ENCODE measurements at places on chromosomes 1 and 21.

DNA sequence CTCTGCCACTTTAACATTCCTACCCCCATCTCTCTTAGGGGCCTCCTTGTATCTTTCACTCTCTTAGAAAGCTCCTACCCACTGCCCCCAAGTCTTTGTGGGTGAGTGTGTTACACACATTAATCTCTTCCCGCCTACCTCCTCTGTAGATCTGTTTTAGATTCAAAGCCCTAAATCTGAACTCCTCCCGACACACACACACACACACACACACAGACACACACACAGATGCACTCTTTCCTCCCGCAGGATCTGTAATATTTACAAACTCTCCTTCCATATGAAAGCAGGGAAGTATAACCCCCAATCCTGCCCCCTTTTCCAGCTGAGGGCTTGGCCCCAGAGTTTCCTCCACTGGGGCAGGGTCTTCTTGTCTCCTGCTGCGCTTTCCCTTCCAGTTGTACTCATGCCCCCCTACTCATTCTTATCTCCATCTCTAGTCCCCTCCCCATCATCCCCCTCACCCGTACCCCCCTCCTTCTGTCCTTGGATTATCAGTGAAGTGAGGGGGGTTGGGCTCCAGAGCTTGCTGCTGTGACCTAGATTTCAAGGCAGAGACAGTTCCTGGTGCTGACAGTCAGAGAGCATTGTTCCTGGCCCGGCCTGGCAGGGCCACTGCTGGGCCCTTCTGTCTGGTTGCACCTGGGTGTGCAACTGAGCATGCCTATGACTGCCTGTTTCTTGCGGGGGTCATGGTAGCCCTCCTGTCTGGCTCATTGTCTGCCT, 4.3 kb downstream of the PEA15 start:
- no peak for DNase-seq

- no peak for DNase-seq
Observed at GRCh38 chr1:244445320-244446181, 6.2 kb downstream of the ADSS2 start.

DNA sequence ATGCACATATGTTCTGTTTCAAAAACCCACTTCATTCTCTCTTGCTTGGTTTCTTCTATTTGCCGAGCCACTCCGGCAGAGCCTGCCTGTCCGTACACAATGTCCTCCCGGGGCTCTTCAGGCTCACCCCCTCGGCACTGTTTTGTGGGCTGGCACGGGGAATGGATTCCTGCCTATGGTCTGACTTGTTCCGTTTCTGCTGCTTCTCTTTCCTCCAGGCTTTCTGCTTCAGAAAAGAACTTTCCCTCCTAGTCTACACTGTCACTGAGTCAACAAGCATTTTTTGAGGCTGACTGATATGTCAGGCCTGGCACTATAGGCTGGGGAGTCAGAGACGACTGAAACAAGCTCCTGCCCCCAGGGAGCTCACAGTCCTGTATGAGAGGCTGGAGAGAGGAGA, 28.4 kb upstream of the SARS1 start:
- no peak for DNase-seq

DNA sequence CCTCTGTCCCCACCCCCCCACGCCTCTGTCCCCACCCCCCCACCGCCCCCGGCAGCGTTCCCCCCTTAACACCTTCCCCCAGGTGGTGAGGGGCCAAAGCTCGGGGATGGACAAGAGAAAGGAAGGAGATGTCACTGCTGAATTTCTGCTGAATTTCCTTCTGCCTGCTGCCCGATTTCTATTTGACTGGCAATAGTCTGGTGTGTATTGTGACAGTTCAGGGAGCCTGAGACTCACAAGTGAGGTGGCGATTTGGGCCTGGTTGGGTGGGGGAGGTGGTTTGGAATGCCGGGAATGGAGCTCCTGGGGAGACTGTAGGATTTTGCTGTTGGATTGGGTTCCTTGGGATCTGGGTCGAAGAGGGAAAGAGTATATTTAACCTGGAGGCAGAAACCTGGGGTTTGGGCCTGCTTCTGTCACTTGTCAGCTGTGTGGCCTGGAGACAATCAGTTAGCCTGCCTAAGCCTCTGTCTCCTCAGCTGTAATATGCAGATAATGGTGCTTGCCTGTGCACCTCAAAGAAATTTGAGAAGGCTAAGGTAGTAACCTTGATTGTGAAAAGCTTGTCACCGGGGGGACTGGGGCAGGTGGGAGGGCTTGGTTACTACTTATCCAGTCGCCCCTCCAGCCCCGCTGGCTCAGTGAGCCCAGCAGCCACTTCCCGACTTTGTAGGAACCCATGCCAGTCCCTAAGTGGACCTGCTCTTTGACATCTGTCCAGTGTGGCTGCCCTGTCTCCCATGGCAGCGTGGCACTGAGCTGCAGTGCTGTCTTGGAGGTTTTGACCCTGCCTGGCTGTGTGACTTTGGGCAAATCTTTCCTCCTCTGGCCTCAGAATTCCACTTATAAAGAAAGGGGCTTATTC, 7.7 kb upstream of the LMNA start:
- DNase-seq, result no peak
